ENCODE measurements at places on chromosomes 6 and 20. TPM values are rescaled to one million over a fixed set of nuclear protein-coding genes. Genes with fewer than 3 reads are reported as not detected.

Gene SAYSD1
- total RNA-seq, result 8.9 TPM

Gene ENTPD6
- total RNA-seq, result 51.4 TPM

Gene LAMA4
- total RNA-seq, result 465 TPM

- no peak for DNase-seq
Observed at GRCh38 chr6:114342826-114343781, at the start of gene HS3ST5. TSS of gene HS3ST5 (minus strand) at chr6:114343023. CDS start at chr6:114062845, 280,178 bp downstream.

DNA sequence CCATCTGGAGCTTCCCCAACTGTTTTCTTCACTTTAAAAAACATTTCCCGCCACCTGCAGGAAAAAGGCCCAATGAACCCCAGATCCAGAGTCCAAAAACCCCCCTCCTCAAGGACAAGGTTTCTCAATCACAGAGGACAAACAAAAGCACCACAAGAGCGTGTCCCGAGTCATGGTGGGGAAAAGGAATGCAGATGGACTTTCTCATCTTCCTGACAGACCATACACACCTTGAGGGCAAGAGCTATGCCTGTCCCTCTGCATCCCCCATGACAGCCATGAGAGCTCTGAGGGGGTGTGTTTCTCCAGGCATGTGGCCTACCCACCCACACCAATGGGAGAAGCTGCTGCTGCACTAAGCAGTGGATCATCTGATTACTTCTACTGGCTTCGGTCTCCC lies 9.0 kb downstream of the PEX6 start:
- DNase-seq, result no peak

DNA sequence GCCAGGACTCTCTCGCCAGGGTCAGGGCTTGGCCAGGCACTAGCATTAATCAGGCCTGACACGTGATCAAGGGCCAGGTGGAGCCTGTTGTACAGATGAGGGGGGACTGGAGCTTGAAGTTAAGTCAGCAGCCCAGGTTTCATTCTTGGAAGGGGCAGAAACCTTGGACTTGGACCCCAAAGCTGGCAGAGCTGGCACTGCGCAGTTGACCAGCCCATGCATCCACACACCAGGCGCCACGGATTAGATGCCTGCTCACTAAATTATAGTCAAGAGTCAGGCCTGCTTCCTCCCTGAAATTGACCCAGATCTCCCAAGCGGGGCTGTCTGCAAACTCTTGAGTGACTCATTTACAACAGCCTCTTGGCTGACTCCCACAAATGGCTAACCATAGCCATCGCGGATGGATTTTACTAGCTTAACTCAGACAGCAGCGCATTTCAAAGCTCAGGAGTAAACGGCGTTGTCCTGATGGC lies 4.1 kb upstream of the TAF4 start:
- DNase-seq, result no peak

DNA sequence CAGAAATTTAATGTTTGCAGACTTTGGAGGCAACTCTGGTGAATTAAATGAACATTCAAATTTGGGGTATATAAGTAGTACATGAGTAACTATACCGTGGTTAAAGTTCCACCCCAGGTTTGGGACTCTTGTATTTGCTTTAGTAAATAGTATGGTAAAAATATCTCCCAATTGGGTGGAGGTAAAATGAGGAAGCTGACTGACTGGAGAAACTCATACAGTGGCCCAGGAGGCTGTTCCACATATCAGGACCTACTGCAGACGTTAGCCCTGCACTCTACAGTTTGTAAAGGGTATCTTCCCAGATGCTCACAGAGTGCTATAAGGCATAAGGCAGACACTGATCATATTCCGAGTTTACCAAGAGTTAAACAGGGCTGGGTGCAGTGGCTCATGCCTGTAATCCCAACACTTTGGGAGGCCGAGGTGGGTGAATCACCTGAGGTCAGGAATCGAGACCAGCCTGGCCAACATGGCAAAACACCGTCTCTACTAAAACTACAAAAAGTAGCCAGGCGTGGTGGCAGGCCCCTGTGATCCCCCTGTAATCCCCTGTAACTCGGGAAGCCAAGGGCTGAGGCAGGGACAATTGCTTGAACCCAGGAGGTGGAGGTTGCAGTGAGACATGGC lies 53.7 kb downstream of the CPXM1 start:
- DNase-seq, result no peak
